ENCODE measurements at places on chromosomes 5 and 9.

DNA sequence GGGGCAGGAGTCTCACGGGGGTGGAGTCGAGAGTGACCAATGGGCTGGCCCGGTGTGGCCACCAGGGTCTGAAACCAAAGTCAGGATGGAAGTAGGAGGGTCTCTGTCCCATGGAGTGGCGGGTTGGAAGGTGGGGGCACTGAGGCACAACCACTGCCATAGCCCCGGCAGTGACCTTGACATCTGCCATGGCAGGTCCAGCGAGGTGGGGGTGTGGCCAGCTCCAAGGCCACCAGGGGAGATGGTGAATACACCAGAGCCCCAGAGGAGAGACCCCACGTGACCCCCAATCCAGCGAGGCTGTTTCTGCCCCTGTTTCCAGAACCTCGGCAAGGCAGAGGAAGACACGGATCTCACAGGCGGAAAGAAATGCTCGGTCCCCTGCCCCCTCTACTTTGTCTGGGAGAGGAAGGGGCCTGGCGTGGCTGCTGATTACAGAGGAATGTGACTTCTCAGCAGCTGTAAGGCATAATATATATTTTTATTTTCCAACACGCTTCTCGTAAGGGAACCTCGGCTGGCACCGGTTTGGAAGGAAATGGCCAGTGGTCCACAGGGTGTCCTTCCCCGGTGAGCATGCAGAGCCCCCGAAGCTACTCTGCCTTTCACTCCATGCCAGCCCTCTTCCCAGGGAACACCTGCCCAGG is 105.7 kb upstream of the SARDH start:
- no peak for DNase-seq

GRCh38 chr5:107779437-107779836 is 108.7 kb upstream of the EFNA5 start:
- DNase-seq, result no peak

DNA sequence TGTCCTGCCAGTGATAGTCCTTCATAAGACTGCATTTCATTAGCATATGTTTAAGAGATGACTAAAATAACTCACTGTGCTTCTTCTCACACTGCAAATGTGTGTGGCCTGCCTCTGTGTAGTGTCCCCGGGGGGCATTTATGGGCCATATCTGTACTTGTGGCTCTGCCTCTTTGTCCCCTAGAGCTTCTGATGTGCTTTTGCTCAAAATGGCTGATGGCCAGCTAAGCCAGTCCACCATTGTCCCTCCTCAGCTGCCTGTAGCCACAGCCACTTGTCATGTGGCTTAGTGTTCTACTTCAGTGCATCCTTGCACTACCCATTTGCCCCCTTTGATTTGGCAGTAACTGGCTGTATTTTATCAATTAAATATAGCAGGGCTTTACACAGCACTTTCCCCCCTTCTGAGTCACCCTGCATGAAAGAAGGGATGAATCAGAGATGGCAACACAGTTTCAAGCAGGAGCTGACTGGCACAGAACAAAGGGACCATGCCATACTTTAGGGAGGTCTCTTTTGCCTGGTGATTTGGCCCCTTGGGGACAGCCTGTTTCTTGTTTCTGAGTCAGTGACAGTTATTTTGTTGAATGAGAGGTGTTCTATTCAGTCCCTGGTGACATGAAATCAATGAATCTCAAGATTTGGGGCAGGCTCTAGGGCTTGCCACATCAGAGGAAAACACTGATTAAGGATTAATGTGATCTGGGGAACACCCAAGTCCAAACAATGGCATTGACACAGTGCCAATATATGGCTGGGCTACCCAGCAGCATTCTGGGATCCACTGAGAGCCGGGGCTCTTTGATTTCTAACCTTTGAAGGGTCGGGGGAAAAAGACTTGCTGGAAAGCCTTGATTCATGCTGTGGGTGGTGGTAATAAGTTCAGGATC is 245.5 kb downstream of the SMARCA2 start:
- no peak for DNase-seq

GRCh38 chr5:172156541-172156994 is 31.5 kb downstream of the STK10 start:
- no peak for DNase-seq

DNA sequence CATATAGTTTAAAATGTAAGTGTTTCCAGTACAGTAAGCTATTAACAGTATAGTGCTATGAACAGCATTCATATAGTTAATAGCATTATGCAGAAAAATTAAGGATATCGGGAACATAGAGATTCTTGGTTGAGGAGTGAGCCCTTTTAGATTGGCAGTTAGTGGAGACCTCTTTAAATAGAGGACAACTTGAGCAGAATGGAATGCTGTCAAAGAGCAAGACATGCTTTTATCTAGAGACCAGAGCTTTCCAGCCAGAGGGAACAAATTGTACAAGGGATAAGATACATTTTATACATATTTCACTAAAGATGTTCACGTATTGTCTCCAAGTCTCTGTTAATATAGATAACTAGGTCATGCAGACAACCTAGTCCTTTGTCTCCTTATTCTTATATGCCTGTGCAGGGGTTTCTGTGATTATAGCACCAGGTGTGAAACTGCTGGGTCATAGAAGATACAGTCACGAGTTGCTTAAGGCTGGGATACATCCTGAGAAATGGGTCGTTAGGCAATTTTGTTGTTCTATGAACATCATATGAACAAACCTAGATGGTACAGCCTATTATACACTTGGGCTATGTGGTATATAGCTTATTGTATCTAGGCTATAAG is 6.0 kb downstream of the IPO11 start:
- no peak for DNase-seq

DNA sequence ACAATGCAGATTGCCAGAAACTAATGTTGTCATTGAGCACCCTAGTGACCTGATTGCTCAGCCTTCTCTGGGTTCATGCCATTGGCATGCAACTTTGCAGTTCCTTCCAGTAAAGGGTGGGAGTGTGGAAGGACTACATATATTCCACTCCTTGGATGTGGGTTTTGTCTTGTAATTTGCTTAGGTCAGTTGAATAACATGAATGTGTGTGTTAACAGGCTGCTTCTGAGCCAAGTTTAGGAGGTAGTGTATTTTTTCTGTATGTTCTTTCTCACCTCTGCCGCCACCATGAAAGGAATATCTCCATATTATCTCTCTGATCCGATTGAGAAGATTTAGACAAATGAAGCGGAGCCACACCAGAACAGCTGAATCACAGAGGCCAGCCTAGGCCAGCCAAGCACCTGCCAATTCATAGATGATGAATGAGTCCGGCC is 1929.6 kb upstream of the CDH6 start:
- no peak for DNase-seq

DNA sequence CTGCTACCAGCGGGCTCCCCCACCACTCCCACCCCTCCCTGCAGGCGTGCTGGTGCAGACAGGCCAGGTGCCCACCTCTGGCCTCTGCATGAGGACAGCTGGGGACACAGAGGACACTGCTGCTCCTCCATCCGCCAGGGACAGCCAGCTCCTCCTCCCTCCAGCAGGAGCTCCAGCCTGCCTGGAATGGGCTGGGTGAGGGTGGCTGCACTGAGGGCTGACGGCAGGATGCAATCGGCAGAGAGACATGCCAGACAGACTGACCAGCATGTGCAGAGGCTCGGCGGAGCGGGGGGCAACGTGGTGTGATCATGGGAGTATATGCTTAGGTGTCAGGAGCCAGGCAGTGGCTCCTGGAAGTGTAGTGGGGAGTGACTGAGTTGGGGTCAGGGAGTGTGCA is 68.4 kb downstream of the RASGEF1C start:
- no peak for DNase-seq

- no peak for DNase-seq
These were observed 150.1 kb upstream of the MPDZ start for GRCh38 chr9:13429301-13430190.

DNA sequence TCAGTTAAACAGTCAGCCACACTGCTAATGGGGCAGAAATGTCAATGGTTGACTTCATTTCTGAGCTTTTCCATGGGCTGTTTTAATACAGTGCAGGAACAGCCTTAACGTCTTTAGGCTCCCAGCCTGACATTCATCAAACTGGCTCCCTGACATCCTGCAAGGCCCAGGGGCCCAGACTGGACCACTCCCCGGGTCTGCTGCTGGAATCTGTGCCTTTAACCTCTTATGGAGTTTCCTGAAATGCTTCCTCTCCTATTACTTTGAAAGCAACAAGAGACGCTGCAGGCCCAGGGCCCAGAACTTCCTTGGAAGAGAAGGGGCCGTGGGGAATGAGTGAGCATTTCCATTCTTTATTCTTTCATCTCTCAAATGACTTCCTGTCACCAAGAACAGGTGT is 216.8 kb upstream of the PANK3 start:
- no peak for DNase-seq

Data from activated B cell treated with CpG ODN at 0.5 μM for 24 hours (primary cell).